Right renal cortex interstitium (tissue), 3 donors: ENCODE measurements at places on chromosomes 7 and 10. TPM values are rescaled to one million over a fixed set of nuclear protein-coding genes. Genes with fewer than 3 reads are reported as not detected.

DNA sequence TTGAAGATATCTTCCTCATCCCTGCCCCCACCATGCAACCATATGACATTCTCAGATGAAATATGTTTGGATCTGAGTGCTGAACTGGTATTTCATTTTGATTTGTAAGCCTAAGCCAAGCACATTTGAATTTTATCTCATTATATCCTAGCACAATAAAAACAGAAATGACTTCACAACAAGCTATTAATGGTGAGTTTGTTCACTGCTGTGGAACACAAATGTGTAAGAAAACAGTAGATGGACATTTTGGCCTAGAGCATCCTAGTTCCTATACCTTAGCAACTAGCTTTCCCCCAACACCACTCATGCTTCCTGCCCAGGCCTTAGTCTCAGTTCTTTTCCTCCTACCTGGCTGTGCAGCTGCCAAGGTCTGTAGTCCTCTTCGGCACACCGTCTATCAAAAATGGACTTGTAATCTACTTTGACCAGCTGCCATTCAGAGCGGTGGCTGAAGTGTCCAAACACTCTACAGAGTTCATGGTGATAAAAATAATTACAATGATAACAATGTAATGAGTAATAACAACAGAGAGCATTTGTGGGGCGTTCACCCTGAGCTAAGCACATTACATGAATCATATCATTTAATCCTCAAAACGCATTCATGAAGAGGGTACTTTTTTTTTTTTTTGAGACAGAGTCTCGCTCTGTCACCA, 491.9 kb downstream of the SORCS1 start:
- DNase-seq = no peak

The ATOH7 gene
- polyA plus RNA-seq = 0.95 TPM

- no peak for DNase-seq
These were observed 601.4 kb downstream of the DNAJB6 start for GRCh38 chr7:157938211-157938610.

- peak; percentile 38 for DNase-seq
These were observed 19.7 kb downstream of the GOLGA7B start for GRCh38 chr10:97869091-97870042.

The MEOX2 gene
- polyA plus RNA-seq = 3.1 TPM

DNA sequence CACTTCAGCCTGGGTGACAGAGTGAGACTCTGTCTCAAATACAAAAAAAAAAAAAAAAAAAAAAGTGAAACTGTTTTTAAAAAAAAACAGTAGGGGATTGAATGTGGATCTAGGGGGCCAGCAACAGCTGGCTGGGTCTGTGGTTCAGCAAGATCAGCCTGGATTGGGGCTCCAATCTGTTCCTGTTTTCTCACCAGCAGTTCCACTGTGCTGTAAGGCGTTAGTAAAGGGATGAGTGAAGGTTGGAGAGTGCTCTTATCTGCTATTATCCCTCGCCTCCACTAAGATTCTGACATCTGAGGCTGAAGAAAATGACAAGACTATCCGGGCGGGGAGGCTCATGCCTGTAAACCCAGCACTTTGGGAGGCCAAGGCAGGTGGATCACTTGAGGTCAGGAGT, 41.6 kb upstream of the GTF2IRD1 start:
- DNase-seq = no peak

The TMEM26 gene
- 7.7 TPM for polyA plus RNA-seq

DNA sequence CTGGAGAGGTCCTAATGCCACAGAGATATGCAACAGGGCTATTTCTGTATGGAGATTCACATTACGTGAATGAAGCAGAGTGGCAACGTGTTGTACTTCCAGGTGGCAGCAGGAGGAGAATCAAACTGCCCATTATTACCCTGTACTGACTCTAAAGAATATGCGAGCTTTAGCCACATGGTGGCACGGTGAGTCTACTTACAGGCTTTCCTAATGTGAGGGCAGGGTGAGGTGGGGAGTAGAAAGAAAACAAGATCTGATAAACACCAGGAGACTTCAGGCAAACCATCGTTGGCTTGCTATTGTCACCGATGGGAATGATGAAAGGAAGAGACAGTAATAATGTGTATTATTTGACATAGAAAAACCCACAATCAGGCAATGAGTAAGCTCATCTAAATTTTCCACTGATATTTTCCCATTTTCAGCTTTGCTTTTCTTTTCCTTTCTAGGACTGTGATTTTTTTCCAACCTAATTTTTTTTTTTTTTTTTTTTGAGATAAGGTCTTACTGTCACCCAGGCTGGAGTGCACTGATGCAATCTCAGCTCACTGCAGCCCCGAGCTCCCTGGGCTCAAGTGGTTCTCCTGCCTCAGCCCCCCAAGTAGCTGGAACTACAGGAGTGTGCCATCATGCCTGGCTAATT, 164.3 kb downstream of the BTAF1 start:
- peak; percentile 71 for DNase-seq

The ERVW-1 gene
- polyA plus RNA-seq = 0.58 TPM

DNA sequence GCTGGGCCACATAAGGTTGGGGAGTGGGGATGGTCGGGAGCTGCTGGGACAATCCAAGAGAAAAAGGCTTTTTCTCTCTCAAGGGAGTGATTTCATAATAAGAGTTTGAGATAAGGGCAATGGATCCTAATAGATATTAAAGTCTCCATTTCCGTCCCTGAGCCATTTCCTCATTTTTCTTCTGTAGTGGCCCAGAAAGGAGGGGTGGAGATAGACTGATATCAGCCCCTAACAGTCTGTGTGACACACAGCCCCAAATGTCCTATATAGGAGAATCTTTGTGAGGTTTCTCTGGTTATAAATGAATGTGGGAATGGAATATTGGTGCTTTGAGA, 35.2 kb downstream of the PRSS2 start:
- no peak for DNase-seq

DNA sequence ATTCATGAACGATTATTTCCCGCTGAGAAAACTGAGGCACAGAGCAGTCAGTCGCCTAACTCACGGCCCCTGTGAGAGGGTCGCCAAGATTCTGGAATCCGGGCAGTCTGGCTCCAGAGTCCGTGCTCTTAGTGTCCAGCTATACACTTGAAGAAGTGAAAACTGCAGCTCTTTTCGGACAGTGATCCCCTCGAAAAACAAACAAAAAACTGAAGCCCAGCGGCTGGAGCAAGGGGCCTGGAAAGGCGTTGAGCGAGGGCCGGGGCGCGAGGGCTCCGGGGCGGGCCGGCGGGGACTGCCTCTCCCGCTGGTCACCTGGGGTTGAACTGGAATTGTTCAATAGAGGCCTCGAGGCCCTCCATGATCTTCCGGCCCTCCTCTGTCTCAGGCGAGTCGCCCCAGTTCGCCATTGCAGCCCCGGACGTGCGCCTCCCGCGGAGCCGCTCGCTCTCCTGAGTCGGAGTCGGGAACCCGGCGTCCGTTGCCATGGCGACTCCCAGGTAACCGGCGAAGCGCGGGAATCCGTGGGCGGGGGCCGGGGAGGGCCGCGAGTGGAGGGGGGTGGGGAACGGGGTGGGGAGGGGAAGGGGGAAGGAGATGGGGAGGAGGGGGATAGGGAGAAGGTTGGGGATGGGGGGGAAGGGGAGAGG, 881 bp downstream of the C10orf67 start:
- peak; percentile 72 for DNase-seq

GRCh38 chr7:335358-336148, 45.6 kb downstream of the FOXL3 start:
- no peak for DNase-seq

DNA sequence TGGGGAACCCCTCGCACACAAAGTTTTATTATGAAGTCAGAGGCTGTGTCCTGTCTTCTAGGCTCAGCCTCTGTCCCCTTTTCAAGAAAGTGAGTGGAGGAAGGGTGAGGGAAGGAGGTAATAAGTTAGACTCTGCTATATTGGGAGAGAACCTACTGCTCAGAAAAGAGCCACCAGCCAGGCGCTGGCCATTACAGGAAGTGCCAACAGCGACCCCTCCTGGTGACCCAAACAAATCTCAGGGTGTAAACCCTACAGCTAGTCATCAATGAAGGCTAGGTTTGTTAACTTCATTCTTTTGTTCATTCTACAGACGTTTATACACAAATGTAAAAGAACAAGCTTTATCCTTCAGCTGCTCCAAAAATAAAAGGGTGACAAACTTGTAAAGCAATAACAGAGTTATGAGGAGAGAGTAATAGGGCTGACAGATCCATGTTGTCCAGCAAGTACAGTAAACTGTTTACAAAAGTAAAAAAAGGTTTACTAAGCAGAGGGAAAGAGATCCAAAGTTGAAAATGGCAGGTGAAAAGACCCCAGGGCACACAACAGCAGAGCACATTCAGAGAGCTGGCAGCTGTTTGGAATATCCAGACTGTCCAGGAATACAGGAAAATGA, 82.7 kb downstream of the FAM204A start:
- DNase-seq = no peak

GRCh38 chr10:13340626-13341376, 7.3 kb downstream of the SEPHS1 start:
- DNase-seq = no peak

- DNase-seq = no peak
These were observed 41.7 kb downstream of the AKR1E2 start for GRCh38 chr10:4867520-4868356.

- DNase-seq = no peak
These were observed 67.1 kb downstream of the OTUD1 start for GRCh38 chr10:23505797-23506465.

The MNX1 gene
- not detected for polyA plus RNA-seq

GRCh38 chr10:49369216-49370162, 26.4 kb downstream of the DRGX start:
- DNase-seq = no peak

The TRIM50 gene
- 0.21 TPM for polyA plus RNA-seq

DNA sequence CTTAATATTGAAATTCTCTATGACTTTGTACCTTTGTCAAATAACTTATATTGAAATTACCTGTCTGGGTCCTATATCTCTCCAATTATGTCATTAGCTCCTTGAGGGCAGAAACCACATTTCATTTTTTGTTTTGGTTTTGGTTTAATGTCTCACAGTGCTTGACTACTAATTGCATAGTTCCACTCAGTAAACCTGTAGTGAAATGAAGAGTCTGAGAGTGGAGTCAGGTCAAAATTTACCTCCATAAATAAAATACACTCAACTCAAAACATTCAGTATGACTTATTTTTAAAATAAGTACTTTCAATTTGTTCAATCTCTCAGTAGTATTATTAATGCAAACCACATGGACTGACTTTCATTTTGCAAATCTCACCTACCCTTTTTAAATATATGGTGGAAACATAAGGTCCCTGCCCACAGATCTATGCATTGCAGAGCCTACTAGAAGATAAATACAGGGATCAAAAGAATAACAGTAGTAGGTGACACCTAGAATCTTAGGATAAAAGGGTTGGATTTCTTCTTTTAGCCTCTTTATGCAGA, 32.5 kb downstream of the PDE1C start:
- DNase-seq = no peak

The TBC1D12 gene
- 19.6 TPM for polyA plus RNA-seq

- no peak for DNase-seq
These were observed 505.8 kb downstream of the SUGCT start for GRCh38 chr7:40640566-40640965.

The HOXA2 gene
- 8.5 TPM for polyA plus RNA-seq

The OR2A12 gene
- polyA plus RNA-seq = not detected

DNA sequence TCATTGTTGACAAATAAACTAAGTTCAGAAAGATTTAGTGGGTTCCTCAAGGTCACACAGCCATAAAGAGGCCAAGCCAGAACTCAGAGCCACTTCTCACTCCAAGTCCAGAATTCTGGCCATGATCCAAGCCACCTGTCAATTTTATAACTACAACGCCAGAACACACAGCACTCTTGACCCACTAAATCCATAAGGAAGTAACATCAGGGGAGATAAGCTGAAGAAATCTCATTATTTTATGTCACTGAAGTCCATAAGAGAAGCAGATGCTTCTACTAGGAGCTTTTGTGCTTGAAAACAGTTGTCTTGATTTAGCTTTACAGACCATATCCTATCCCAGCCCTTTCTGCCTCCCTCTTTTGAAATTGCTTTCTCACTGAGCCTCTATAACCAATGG, 15.9 kb downstream of the ADAM12 start:
- no peak for DNase-seq

- peak; percentile 39 for DNase-seq
These were observed 613 bp downstream of the OAT start for GRCh38 chr10:124417895-124418725.

- no peak for DNase-seq
These were observed 84.4 kb upstream of the NANOS1 start for GRCh38 chr10:118944959-118945633.

The OR2A1 gene
- polyA plus RNA-seq = 0.44 TPM

The OR2A25 gene
- polyA plus RNA-seq = not detected

DNA sequence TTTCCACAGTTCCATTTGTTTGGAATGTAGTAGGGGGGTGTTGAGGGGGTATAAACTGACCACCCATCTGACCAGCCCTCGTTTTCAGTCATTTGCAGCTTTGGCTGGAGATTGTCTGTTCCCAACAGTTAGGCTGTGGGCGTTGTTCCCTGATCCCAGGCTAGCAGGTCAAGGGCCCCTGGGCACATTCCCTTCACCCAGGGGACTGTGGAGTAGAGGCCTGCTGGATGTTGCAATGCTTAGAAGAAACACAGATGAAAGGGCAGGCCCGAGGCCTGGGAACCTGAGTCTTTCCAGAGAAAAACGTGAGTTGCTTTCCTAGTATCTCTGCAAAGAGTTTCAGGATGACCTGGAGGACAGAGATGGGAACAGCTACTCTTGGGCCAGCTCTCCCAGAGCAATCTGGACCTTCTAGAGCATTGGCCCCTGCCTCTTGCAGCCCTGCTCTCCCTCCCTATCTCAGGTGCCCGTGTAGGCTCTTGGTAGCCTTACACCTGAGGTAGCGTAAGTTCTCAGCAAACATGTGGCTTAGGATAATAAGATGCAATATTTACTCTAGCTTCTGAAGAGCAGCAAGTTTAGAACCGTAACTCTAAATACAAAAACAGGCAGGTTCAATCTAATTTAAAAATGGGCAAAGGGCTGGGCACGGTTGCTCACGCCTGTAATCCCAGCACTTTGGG, 99.4 kb upstream of the EFCAB10 start:
- DNase-seq = no peak

DNA sequence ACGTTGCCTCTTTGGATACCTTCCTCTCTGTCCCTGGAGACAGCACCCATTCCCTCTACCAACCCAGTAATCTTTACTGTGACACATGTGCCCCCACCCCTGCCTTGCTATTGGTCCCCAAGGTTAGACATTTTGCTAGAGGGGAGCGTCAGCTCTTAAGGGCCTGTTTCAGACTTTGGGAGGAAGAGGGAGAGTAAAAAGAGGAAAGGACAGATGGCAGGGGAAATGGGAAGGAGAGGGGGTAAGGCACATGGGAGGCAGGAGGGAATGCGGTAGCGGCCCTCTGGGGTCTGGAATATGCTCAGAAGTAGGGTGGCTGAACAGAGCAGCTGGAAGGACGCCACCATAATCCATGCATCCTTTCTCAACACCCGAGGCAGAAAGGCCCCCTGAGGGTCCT, 12.2 kb downstream of the BLNK start:
- DNase-seq = no peak

GRCh38 chr10:4264209-4264865, 479.3 kb upstream of the KLF6 start:
- DNase-seq = no peak

The CYP2W1 gene
- polyA plus RNA-seq = 1.1 TPM

- no peak for DNase-seq
These were observed 14.9 kb upstream of the PAXIP1 start for GRCh38 chr7:155017834-155018233.
